T-cell (primary cell): ENCODE measurements at places on chromosomes 1 and 21.

DNA sequence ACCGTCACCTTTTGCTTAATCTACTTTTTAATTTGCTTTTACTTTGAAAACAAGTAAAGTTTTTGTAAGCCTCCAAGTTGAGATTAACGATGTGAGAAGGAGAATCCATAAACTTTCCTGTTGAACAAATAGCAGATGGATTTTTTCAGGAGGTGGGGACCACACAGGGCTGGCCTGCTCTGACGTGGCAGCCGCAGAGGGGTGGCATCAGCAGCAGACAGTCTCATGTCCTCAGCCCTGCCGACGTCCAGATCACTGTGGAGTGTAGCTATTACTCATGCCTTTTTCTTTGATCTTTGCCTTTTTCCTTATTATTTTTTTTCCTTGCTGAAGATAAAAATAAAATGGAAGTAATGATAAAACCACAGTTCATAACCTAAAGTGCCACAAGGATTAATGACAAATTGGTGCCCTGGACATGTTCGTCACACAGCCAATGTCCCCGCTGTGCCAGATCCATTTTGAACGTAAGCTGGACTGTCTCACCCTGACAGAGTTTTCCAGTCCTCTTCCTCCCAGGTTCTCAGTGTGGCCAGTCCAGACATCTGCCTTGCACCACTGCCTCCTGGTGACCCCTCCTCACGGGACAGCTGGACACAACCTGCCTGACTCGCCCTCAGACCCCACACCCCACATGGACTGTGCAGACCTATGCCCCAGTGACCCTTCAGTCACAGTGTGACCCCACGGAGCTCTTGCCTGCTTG lies 15.4 kb upstream of the ZBTB21 start:
- no peak for DNase-seq

DNA sequence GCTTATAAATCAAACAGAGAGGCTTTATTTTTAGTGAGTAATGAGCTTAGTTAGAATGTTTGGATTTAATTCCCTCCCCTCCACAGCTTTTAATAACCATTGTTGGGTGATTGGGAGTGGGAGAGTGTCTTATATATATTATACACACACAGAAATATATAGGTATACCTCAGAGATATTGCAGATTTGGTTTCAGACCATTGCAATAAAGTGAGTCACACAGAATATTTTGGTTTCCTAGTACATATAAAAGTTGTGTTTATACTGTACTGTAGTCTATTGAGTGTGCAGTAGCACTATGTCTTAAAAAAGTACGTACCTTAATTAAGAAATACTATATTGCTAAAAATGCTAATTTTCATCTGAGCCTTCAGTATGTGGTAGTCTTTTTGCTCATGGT lies 44.4 kb downstream of the RPS6KC1 start:
- no peak for DNase-seq

- no peak for DNase-seq
Measured at GRCh38 chr1:109799445-109799844, 35.7 kb upstream of the EPS8L3 start.

- DNase-seq: no peak
Measured at GRCh38 chr1:182784556-182785171, 4.9 kb upstream of the NPL start.

- no peak for DNase-seq
Measured at GRCh38 chr1:97820470-97821188, 100.2 kb downstream of the DPYD start.

- DNase-seq: peak; percentile 36
Measured at GRCh38 chr1:110879758-110880606, 7.0 kb downstream of the CD53 start.

GRCh38 chr1:202861420-202862132 lies 27.4 kb downstream of the RABIF start:
- peak; percentile 62 for DNase-seq

GRCh38 chr1:65067491-65068201 lies 80.4 kb upstream of the AK4 start:
- peak; percentile 57 for DNase-seq

DNA sequence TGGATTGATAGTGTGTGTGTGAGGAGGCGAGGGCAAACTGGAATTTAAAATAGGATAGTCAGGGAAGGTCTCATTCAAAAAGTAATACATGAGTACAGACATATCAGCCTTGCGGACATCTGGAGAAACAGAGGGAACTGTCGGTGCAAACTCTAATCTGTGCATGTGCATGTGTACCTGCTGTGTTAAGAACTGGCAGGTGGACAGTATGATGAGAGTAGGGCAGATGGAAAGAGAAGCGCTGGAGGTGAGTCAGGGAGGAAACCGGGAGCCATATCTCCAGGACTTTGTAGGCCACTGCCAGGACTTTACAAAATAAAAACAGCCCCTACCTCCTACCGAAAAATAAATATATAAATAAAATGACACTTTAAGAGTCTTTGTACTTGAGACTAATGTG lies 31.3 kb upstream of the MYBPHL start:
- DNase-seq: no peak

DNA sequence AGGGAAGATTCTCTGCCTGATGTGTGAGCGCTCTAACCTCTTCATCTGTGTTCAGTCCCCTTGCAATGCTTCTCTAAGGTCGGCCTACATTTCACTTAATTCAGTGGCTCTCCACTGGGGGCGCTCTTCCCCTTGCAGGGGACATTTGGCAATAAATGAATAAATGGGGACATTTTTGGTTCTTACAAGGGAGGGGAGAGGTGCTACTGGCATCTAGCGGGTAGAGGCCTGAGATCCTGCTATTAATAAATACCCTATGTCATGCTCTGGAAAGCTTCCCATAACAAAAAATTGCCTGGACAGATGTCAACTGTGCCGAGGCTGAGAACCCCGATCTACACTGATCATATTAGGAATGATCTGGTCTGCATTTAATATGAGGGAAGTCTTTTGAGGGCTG lies 25.9 kb upstream of the DNAJC11 start:
- peak; percentile 35 for DNase-seq

- DNase-seq: no peak
Measured at GRCh38 chr1:237774246-237774645, 116.5 kb downstream of the ZP4 start.

DNA sequence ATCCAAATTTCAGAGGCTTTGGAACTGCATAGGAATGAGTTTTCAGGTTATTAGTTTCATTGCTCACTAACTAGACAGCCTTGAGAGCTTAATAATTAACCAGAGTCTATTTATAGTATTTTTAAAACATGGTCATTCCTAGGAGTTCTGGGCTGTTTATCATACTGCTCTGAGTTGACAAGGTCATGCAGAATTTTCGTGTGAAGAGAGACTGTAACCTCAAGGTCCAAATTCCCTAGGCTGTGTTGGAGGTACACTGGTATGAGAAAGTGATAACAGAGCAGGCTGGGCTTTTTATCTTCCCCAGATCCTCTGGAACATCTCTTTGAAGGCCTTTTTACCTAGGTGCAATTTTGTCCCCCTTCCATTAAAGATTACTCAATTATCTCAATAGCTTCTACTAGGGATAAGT lies 736.3 kb downstream of the LTN1 start:
- no peak for DNase-seq

GRCh38 chr1:233381806-233382205 lies 54.3 kb downstream of the MAP3K21 start:
- DNase-seq: no peak

DNA sequence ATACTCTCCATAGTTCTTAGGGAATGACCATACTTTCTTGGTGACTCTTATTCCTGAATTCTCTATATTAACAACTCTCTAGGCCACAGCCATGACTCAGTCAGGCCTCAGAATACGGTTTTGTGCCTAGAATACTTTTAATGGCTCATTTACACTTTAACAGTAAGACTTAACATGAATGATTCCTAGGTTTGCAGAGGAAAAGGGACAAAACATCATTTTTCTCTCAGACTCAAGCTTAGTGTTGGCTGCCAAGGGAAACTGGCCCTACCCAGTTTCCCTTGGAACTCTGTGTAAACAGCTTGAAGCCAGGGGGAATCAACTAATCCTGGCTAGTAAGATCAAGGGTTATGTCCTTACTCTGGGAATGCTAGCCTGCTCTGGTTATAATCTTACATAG lies 164.9 kb upstream of the PKN2 start:
- DNase-seq: no peak
